ENCODE measurements at places on chromosomes 5 and 9.

DNA sequence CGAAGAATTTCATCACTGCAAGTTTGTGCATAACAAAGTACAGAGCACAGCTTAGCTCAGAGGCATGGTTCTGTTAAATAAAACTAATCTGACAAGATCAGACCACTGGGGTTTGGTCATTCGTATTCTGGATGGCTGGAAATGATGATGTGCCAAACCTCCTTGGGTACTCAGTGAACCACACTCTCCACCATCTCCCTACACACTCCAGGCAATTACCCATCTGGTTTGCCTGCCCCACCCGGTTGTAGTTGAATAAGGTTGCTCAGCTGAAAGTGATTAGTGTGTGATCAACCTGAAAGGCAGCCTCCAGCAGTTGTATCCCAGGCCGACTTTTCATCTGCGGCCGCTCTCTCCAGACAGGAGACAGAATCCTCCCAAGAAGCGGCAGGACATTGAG lies 371.4 kb downstream of the TLE1 start:
- DNase-seq, result no peak

DNA sequence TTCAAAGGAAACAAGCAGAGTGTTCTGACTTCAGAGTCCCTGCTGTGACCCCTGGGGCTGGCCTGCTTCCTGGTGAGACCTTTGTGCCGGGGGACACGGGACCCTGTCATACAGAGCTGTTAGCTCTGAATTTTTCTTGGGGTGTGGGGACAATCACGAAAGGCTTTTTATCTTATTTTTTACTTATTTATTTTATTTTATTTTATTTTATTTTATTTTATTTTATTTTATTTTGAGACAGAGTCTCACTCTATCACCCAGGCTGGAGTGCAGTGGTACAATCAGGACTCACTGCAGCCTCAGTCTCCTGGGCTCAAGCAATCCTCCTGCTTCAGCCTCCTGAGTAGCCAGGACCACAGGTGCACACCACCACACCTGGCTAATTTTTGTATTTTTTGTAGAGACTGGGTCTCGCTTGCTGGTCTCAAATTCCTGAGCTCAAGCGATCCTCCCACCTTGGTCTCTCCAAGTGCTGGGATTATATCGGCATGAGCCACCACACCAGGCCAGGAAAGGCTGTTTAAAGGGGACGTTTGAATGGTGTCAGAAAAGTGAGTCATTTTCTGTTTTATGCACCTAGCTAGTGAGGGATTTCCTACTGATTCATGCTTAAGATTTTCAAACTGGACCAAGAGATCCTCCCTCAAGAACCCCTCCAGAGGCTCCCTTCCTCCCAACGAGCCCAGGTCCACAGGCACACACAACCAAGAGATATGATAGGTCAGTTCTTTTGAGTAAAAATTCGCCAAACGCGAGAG lies 75.7 kb downstream of the OLFM1 start:
- DNase-seq, result no peak

GRCh38 chr9:22512495-22512894 lies 65.9 kb downstream of the DMRTA1 start:
- DNase-seq, result no peak

DNA sequence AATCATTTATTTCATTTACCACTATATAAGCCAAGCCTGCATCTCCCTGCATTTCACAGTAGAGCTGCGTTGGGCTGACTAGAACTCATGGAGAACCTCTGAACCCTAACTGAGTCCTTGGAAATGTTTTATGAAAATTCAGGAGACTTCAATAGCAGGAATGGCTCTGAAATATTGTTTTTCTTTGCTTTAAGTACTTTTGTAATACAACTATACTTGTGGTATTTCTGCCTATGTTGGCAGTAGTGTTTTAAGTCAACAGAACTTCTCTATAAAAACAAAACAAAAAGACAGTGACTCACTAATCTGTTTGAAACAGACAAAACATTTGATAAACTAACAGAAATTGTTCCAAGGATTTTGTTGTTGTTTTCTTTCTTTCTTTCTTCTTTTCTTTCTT lies 489.2 kb upstream of the MEF2C start:
- DNase-seq, result no peak

DNA sequence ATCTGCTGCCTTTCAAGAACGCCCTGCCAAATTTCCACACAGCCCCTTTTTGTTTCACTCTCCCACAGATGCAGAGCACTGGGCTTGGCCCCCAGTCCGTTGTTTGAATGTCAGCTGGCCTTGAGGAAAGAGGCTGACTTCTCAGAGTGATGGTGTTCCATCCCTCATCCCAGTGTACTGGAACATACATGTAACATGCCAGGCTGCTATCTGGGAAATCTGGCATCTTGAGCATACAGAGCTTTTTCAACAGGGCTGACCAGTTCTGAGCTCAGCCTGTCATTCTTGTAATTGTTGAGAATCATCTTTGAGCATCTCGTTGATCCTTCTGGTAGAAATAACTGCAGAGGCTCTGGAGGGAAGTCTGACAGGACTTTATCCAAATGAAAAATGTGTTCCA lies 2.8 kb downstream of the GALNT10 start:
- no peak for DNase-seq

DNA sequence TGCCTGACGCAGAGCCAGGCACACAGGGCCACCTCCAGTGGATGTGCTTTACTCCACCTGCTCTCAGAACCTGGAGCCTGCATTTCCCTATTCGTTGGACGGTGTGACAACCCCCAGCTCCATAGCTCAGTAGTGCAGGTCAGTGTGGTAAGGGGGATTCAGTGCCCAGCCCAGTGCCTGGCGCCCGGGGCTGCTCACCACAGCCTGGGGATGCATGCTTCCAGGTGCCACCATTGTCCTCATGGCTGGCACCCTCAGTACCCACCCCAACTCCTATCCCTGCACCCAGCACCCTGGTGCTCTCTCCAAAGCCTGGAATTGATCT lies 32.8 kb upstream of the ADAMTS2 start:
- DNase-seq, result no peak

- no peak for DNase-seq
These were observed 46.0 kb downstream of the CDO1 start for GRCh38 chr5:115770466-115770865.

- no peak for DNase-seq
These were observed 36.5 kb downstream of the SYK start for GRCh38 chr9:90838098-90838497.

- no peak for DNase-seq
These were observed 184.4 kb downstream of the HSD17B3 start for GRCh38 chr9:96117398-96118080.

DNA sequence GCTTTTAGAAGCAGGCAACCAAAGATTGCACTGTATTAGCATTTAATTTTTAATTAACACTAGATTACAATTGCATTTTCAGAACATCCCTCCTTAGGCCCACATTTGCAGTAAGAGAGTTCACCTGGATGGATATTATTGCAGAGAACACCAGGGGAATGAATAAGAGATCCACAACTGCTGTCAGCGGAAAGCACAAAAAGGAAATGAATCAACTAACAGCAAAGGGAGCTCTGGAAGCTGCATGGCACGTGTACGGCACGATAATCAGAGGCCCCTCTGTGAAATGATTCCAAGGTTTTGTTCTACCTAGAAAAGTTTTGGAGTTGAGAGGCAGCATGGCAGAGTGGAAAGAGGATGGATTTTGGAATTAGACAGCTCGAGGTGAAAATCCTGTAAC lies 361.2 kb upstream of the C9orf72 start:
- no peak for DNase-seq

- DNase-seq, result no peak
These were observed 126.8 kb downstream of the EHMT1 start for GRCh38 chr9:137745541-137745991.

- DNase-seq, result no peak
These were observed 584 bp downstream of the USP20 start for GRCh38 chr9:129835860-129836223.

- no peak for DNase-seq
These were observed 22.1 kb upstream of the TPD52L3 start for GRCh38 chr9:6305954-6306563.

DNA sequence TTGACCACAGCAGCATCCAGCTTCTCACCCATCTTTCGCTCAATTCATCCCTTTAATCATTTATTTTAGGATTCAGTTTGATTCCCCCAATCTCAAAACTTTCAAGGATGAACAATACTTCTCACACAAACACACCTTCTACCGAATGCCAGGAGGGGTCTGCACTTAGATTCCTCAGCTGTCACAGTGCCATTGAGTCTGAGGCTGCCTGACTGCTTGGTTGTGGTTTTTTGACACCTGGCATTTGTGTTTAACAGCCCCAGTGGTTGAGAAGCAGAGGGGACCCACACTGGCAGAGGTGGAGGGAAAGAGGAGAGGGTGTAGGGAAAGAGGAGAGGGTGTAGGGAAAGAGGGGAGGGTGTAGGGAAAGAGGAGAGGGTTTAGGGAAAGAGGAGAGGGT lies 54.9 kb downstream of the PALM2AKAP2 start:
- no peak for DNase-seq

DNA sequence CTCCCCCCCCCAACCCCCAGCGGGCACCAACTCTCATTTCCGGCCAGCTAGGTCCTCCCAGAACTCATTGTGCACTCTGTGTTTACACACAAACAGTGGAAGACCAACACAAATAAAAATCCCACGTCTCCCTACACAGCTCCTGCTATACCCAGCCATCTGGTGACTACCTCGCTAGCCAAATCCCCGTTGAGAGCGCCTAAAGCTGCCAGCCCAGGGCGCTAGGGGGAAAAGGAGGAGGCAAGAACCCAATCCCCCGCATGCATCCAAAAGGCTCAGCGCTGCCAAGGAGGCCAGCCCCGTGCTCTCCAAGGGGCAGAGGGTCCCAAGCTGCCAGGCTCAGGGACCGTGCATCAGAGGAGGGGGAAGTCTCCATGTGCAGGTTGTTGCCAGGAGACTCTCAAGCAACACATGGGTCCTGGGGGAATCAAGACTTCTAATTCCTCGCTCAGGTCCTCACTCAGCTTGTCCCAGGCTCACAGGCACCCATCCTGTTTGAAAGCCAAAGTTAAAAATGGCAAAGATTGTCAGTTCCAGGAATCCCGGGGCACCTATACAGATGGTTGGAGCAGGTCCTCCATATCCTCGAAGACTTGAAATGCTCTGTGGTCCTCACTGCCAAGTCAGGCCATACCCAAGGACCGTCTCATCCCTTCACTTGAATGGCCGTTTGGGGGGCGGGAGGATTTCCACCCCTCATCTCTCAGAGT lies 2.7 kb downstream of the ASTN2 start:
- DNase-seq, result no peak

Data from activated CD8-positive, alpha-beta memory T cell treated with anti-CD3 and anti-CD28 coated beads for 1 hour (primary cell).